ENCODE measurements at places on chromosomes 6 and 20. TPM values are rescaled to one million over a fixed set of nuclear protein-coding genes. Genes with fewer than 3 reads are reported as not detected.

The CDSN gene
- not detected for total RNA-seq

The TPMT gene
- total RNA-seq: 6.0 TPM

The CCDC170 gene
- 2.6 TPM for total RNA-seq

The C6orf163 gene
- 12.3 TPM for total RNA-seq

The CFAP61 gene
- total RNA-seq: 5.0 TPM

The ADGRF4 gene
- 0.18 TPM for total RNA-seq

The TREM1 gene
- 0.54 TPM for total RNA-seq

The LRRC1 gene
- total RNA-seq: 19.3 TPM

The KIF25 gene
- total RNA-seq: 0.64 TPM

The SNAI1 gene
- 0.27 TPM for total RNA-seq

The HLA-DMB gene
- total RNA-seq: 1.5 TPM

The PRDM1 gene
- total RNA-seq: 0.45 TPM

The THBD gene
- total RNA-seq: 2.7 TPM

Measured in cerebellum (tissue), 4 donors.